ENCODE measurements at places on chromosomes 2 and 18.

GRCh38 chr2:51710222-51710621 is 678.3 kb upstream of the NRXN1 start:
- no peak for DNase-seq

- no peak for DNase-seq
These were observed 32.3 kb downstream of the CXCR4 start for GRCh38 chr2:136085453-136086209.

DNA sequence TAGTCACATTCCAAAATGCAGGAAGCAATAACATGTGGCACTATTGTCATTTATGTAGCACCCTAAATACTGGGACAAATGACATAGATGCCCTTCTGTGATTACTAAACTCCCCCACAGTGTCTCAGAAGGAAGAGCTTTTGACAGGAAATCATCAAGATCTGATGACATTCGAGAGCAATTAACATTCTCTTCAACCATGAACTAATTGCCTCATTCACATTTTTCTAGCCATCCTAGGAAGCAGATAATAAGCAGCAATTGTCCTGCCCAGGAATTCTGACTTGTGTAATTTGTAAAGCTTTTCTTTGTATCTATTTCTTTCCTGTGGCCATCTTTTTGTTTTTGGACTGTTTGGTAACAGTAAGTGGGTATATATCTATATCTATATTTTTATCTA is 292.6 kb downstream of the TGIF1 start:
- no peak for DNase-seq

GRCh38 chr2:217800433-217801114 is 202.2 kb downstream of the TNS1 start:
- no peak for DNase-seq

DNA sequence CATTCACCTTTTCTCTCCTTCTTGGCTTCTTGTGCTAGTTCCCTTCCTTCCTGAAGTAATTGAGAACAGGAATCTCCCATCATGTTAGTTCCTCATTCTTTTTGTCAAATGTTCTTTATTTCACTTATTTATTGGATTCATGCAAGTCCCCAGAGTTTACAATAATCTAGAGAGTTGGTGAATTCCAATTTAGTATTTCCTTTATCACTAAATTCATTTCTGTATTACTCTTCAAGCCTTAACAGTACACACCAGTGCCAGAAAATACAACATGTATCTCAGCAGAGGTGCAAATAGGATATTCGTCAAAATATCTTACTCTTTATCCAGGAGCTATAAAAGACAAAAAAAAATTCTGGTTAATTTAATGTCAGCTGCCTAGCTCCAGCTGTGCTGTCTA is 121.9 kb upstream of the SETBP1 start:
- DNase-seq, result no peak

GRCh38 chr18:72612894-72613533 is 68.9 kb upstream of the CBLN2 start:
- DNase-seq, result no peak

DNA sequence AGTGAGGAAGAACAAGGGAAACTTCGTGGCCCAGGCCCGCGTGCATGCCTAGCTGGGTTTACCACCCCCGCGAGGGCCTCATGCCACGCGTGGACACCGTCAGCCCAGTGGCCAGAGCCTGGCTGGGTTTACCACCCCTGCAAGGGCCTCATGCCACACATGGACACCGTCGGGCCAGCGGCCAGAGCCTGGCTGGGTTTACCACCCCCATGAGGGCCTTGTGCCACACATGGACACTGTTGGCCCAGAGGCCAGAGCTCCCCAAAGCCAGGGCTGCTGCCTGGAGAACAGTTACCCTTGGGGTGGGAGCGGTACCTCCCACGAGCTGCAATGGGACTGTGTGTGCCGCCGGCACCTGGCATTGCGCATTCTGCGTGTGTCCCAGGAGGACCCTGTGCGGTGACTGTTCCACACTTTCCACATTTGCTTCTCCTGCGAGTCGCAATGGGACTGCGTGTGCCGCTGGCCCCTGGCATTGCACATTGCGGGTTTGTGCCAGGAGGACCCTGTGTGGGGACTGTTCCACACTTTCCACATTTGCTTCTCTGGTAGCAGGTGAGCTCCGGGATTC is 105.6 kb upstream of the CTDP1 start:
- no peak for DNase-seq

- DNase-seq, result peak; percentile 47
These were observed 325.4 kb upstream of the FIGN start for GRCh38 chr2:164061129-164061746.

- DNase-seq, result no peak
These were observed 48.5 kb downstream of the DSEL start for GRCh38 chr18:67468038-67468437.

DNA sequence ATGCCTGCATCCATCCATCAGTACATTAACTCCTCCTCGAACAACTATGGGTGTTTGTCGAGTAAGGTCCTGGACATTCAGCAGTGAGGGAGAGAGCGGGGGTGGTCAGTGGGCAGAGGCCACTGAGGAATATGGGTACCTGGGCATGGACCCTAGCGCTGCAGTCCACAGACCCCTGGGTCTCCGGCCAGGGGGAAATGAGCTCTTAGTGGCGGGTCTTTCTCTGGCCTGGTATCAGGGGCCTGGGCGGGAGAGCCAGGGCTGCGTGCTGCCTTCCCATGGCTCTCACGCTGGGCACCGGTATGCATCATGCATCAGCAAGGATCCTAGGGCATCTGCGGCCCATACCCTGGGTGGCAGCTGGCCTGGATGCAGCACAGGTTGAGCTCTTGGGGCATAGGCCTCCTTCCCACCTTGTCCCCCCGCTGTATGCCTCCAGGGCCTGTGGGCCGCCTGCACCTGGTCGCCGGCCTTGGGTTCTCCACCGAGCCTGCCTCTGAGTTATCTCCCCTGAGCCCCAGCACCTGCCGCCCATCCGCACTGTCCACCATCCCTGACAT is 1.3 kb upstream of the MOCOS start:
- no peak for DNase-seq

- no peak for DNase-seq
These were observed 22.7 kb upstream of the MC5R start for GRCh38 chr18:13801260-13801601.

- peak; percentile 25 for DNase-seq
These were observed 333.8 kb downstream of the ALK start for GRCh38 chr2:29587402-29588190.

GRCh38 chr2:67970542-67970941 is 92.3 kb downstream of the C1D start:
- DNase-seq, result no peak

- no peak for DNase-seq
These were observed 698.2 kb downstream of the TRIB2 start for GRCh38 chr2:13414897-13415296.

DNA sequence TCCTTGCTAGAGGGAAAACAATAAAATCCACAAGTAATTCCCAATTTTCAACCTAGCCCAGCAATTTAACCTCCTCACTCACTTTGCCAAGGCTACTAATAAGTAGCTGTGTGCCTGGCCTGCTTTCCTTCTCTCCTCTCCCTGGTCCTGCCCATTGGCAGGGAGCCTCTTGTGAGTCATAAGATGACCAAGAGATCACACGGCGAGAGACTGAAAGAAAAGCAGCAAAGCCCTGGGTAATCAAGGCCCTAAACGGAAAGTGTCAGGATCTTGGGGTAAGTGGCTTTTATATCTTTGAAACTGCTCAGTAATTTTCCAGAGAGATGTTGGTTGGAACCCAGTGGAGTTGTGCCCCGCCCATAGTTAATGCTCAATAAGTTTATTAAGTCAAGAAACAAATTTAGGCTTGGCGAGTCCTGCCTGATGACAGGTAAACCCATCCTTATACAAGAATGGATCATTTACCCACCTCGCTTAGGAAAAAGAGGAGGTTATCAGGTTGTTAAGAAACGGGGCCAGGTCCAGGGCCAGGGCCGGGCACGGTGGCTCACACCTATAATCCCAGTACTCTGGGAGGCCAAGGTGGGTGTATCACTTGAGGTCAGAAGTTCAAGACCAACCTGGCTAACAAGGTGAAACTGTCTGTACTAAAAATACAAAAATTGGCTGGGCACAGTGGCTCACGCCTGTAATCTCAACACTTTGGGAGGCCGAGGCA is 10.0 kb upstream of the ADAM17 start:
- peak; percentile 98 for DNase-seq

DNA sequence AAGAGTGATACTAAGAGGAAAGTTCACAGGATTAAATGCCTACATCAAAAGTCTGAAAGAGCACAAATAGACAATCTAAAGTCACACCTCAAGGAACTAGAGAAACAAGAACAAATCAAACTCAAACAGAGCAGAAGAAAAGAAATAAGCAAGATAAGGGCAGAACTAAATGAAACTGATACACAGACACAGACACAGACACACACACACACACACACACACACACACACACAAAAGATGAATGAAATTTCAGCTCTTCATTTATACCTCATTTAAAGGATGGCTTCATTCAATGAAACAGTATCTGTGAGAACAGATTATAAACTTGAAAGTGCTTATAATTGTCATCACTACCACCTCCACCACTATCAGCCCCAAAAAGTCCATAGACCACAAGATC is 428.9 kb downstream of the MBD2 start:
- DNase-seq, result no peak

DNA sequence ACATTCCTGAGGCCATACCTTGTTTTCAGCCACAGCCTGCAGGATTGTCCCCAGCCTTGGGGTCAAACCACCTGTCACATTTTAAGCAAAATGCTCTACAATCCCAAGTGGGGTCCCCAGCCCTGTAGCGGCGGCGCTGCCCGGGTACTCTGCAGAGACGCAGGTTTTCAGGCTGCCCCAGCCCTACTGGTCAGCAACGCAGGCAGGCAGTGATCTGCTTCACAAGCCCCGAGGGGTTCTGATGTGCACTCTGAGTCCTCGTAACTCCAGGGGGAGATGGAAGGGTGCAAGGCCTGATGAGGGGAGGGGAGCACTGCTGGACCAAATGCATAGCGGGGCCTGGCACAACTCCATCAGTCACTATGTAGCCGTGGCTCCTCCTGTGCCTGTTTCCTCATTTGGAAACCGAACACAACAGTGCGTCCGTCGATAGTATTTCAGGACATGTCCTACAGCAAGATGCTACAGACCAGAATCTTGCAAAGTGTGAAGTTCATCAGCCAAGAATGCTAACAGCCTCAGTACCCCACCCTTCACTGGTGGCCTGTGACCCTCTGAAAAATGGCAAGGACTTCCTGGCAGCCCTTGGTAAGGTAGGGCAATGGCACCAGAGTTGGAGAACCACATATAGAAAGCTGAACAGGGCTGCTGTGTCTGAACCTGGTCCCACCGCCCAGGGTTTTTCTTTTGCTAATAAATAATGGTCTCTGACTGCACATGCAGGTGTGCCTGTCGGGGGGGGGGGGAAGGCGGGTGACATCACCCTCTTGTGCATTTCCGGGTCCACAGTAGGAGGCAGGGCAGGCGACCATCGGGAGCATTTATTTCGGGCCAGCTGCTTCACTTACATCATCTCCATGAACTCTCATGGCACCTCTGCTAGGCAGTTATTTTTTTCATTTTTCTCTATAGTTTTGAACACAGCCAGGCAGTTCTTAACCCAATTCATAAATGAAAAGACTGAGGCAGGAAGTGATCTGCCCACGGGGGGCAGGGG is 50.6 kb upstream of the TFCP2L1 start:
- DNase-seq, result no peak

- no peak for DNase-seq
These were observed 560.0 kb downstream of the ADCYAP1 start for GRCh38 chr18:1464444-1465217.

DNA sequence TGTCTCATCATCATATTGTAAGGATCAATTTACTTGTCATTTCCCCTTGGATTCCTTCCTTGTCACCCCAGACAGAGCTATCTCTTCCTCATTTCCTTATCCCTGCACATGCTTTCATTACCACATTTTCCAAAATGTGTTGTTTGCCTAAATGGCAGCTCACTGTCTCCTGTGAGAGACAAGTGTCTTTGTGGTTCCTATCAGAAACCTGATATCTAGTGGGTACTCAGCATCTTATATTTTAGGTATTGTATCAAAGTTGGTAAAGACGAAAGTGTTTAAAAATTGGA is 896.0 kb upstream of the PIK3C3 start:
- no peak for DNase-seq

DNA sequence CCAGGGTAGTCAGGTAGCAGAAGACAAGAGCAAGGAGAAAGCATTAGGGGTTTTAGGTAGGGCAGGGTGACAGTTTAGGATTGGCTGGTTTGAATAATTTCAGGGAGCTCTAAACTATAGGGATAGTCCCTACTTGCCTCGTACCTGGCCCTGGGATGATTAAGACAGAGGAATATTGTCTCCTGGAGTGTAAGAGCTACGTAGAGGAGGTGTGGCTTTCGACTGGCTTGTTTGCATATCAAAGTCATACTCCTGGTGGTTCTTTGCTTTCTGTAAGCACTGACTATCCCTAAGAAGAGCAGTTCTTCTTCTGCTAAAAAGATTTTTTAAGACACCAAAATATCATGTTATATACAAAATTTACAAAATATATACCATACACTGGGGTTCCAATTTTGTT is 1867.4 kb downstream of the SUCLG1 start:
- DNase-seq, result no peak

- peak; percentile 13 for DNase-seq
These were observed 173.7 kb upstream of the HNRNPA3 start for GRCh38 chr2:177038787-177039484.

DNA sequence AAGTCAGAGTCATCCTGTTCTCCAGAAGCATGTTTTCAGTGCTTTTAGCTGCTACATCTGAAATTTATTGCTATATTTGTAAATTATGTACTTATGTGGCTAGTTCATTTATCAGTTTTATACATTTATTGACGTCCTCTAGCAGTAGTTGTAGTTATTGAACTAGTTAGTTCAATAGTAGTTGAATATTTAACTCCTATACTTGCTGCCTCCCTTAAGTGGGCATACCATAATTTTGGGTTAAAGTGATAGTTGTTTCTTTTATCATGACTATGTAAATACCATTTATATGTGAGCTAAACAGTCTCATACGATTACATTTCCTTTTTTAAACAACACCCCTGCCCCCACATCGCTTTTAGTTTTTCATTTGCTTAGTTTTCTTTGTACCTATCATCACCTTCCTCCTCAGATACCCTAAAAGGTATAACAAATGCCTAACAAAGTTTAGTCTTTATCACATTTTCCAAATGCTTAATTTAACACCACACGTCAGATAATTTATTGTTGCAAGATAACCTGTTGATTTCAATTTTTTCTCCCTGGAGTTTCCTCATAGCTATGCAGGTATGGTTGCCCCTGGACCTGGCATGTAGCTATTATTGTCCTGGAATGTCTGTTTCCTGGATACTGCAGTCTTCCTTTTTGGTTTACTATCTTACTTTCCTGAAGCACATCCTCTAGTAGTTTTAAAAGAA is 8.8 kb downstream of the MAP4K4 start:
- DNase-seq, result no peak

- peak; percentile 51 for DNase-seq
These were observed 346.7 kb downstream of the RAD51AP2 start for GRCh38 chr2:17171446-17172049.

DNA sequence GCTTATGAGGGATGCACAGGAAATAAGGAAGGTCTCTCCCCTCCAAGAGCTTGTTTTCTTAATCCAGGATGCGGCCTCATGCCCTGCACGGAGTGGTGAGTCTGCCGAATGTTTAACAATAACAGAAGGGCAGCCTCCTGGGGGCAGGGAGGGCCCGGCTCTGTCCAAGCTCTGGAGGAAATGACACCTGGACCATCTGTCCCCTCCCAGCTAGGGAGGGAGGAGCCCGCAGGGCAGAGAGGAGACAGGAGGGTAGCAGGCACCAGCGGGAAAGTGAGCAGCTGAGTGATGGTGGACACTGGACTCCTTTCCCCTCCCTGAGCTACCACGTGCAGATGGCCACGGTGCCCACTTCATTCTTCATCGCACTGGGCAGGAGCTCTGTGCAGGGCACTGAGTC is 398.2 kb upstream of the MYT1L start:
- no peak for DNase-seq
